ENCODE measurements at places on chromosomes 11 and 22. TPM values are rescaled to one million over a fixed set of nuclear protein-coding genes. Genes with fewer than 3 reads are reported as not detected.

The OR8A1 gene
- total RNA-seq: not detected

The OR2AG2 gene
- total RNA-seq: 0.47 TPM

The LRRC10B gene
- 1.3 TPM for total RNA-seq

The ANKK1 gene
- total RNA-seq: 0.32 TPM

The NNMT gene
- 13.7 TPM for total RNA-seq

The PRRG4 gene
- total RNA-seq: 18.6 TPM

The PKDREJ gene
- total RNA-seq: 0.32 TPM

The MEI1 gene
- total RNA-seq: 1.8 TPM

DNA sequence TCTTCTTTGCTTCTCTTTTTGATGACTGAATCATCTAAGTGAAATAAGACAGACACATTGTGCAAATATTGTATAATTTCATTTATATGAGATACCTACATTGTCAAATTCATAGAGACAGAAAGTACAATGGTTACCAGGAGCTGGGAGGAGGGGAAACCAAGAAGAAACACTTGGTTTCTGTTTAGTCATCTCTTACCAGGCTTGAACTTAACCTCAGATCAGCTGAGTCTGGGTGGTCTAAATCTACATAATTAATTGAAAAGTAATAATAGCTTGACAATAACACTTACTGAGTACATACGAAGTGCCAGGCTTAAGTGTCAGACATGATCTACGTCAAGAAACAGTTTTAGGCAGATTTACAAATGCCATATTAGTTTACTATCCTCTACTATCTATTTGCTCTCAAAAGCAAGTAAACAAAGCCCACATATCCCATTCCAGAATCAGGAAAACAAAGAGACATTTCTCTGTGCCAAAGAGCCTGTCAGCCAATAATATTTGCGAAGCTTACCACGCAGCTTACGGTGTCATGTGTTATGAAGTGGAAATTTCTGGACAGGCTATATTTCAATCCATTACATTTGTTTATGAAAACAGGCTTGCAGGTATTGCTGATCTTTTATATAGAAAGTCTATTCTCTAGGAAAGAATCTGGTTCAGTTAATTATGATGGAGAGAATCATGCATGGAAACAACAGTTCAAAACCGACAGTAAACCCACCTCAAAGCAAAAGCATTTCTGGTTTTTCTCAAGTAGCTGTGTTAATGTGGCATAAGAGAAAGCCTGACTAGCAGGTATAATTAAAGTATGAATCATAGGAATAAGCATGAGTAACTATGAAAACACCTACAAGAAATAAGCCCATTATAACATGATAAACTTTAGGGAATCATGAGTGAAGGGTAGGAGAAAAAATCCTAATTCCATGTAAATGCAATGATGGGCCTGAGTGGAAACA lies 2.7 kb upstream of the ARHGAP42 start:
- DNase-seq: no peak

- no peak for DNase-seq
Observed at GRCh38 chr22:46504584-46504983, 32.8 kb downstream of the CELSR1 start.

GRCh38 chr11:7696424-7696823 lies 9.9 kb downstream of the OVCH2 start:
- no peak for DNase-seq

DNA sequence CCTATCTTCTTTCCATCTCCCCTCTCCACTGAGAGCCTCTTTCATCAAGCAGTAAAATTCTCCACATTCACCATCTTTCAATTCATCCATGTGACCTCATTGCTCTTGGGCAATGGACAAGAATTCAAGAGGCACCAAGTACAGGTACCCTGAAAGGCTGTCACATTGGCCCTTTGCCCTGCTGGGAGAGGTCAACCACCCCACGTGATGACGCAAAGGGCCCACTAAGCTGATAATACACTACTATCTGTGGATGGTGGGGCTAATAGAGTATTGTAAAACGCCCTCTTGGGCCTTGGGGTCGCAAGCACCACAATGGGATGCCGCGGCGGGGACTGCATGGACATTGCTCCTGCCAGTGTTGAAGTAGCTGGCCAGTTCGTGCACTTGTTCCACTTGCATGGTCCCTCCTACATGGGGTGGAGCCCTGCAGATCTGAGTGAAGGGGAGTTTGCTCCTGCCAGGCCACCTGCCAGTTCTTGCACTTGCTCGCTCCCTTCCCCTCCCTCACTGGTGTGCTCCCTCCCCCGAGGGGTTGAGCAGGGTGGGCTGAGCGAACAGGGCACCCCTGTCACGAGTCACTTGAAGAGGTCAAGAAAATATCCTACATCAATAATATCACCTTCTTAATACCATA lies 1578.8 kb upstream of the RAG2 start:
- DNase-seq: no peak

DNA sequence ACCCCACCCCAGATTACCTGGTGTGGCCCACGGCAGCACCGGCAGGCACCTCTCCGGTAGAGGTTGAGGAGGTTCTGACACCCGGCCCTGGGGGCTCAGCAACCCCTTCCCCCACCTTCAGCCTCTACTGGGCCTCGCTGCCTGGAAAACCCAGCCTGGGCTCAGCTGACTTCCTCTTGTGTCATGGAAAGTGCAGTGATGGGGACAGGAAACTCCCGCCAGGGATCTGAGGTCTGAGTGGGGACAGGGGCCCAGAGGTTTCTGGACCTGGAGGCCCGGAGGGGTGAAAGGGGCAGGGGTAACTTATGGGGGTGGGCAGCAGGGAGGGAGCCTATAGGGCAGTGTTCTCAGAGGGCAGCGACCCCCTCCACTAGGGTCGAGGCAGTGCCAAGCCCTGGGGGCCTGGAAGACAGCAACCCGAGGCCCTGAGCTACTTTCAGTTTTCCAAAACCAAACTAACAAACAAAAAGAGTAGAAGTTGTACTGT lies 10.0 kb upstream of the CD5 start:
- DNase-seq: no peak

- no peak for DNase-seq
Observed at GRCh38 chr22:22180738-22181285, 63.8 kb upstream of the VPREB1 start.

DNA sequence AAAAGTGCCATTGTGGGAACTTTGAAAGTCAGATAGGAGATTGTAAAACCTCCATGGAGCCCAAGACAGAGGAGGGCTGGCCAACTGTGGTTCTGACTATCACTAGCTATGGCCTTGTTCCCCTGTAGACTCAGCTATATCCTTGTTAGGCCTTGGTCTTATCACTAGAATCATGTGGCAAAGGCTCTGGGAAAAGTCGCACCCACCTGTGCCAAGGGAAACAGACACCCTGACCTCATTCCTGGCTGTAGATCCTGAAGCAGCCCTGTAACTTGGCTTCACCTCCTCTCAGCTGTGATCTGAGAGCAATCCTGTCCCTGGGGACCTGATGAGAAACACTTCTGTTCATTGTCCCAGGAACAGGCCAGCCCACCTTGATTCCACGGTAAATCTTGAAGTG lies 566.2 kb downstream of the TMEM135 start:
- no peak for DNase-seq

- no peak for DNase-seq
Observed at GRCh38 chr11:114133548-114134329, 74.2 kb downstream of the ZBTB16 start.

- no peak for DNase-seq
Observed at GRCh38 chr11:75161506-75162095, 10.7 kb downstream of the SLCO2B1 start.

GRCh38 chr11:28114116-28114515 lies 5.9 kb downstream of the METTL15 start:
- DNase-seq: no peak

GRCh38 chr11:104462341-104462740 lies 298.4 kb upstream of the PDGFD start:
- no peak for DNase-seq

- DNase-seq: no peak
Observed at GRCh38 chr11:60988658-60989057, 17.2 kb downstream of the CD6 start.

GRCh38 chr11:77559686-77560401 lies 29.9 kb upstream of the AQP11 start:
- no peak for DNase-seq

DNA sequence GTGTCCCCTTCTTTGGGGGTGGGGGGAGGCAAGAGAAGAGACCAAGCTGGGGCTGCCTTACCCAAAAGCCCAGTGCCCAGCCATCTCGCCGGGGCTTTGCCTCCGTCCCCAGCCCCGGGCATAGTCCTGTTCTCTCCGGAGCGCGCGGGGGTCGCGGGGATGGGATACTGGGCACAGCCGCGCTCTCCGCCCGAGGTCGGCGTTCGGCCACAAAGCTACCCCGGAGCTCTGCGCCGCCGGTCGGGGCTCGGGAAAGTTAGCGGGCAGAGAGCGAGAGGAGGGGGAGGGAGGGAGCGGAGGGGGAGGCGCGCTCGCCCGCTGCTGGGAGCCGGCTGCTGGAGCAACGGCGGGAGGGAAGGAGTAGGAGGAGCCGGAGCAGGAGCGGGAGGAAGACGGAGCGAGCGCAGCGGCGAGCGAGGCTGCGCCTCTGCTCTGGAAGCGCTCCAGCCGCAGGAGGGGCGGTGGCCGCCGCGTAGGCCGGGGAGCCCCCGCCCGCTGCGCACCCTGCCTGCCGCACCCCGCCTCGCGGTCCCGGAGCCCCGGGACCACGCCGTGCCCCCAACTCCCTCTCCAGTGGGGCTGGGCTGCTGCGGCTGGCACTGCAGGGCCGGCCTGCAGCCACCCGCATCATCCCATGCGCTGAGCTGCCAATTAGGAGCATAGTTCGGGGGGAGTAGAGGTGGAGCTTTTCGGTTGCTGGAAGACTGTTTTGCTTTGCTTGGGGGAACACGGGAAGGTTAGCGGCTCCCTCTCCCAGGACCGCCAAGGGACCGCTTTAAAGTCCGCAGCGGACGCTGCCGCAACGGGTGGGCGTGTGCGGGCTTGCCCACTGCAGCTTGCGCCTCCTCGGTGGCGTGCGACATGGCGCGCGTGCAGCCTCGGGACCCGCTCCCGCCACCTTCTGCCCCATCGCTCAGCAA lies at the start of gene SCN4B:
Gene SCN4B, minus strand, starts transcription at position 272 of the 920 bp plus-strand sequence. Its CDS starts 150 bp downstream, at position 122.
- DNase-seq: peak; percentile 55

- peak; percentile 53 for DNase-seq
Observed at GRCh38 chr11:926341-926916, 759 bp downstream of the AP2A2 start.

DNA sequence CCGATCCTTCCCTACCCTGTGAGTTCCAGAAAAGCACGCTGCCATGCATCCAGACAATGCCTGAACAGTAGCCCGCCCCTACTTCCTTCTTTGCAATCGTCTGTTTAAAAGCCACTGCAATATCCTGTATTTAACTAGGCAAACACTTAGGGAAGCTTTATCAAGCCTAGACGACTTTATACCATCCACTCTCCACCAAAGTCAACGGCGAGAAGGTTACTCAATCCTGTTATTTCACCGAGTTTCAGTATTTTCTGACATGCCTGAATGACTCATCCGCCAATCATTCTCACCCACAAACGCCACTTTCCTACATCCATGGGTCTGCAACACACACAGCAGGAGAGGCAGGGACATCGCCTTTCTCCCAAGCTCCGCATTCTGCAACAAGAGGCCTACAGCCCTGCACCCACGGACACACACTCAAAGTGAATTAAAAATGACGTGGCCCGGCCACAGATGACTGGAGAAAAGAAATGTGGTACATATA lies 9.3 kb downstream of the CELSR1 start:
- peak; percentile 54 for DNase-seq
